HT1080 (cell line): ENCODE measurements at places on chromosomes 3 and 15. TPM values are rescaled to one million over a fixed set of nuclear protein-coding genes. Genes with fewer than 3 reads are reported as not detected.

DNA sequence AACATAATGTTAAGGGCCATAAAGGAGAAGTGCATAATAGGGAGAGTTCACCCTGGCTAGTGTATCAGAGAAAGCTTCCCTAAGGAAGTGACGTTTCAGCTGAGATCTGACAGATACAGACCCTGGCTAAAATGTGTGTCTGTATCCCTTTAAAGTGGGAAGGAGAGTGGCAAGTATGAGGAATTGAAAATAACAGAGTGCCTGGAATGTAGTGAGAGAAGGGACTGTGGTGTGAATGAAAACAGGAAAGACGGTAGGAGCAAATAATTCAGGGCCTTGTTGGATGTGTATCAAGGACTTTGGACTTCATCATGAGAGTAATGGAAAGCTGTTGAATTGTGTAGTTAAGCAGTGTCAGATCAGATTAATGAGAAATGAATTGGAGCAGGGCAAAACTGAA, 30.5 kb downstream of the NEO1 start:
- DNase-seq, result no peak

Gene SMCO1
- total RNA-seq, result 0.14 TPM in 1 of 2 replicates, not detected in the other

- peak; percentile 24 for DNase-seq
Observed at GRCh38 chr15:85793641-85794597, 806 bp downstream of the KLHL25 start.

Gene ARGFX
- total RNA-seq, result not detected in 2 replicates

GRCh38 chr3:4643904-4644547, 150.9 kb downstream of the ITPR1 start:
- no peak for DNase-seq

Gene KIF15
- total RNA-seq, result 10.6 and 15.6 TPM in 2 replicates

Gene LRRC2
- total RNA-seq, result 0.19 and 0.20 TPM in 2 replicates

- no peak for DNase-seq
Observed at GRCh38 chr3:154818676-154819255, 261.4 kb upstream of the MME start.

GRCh38 chr3:190902292-190902691, 39.8 kb upstream of the GMNC start:
- peak; percentile 80 for DNase-seq

DNA sequence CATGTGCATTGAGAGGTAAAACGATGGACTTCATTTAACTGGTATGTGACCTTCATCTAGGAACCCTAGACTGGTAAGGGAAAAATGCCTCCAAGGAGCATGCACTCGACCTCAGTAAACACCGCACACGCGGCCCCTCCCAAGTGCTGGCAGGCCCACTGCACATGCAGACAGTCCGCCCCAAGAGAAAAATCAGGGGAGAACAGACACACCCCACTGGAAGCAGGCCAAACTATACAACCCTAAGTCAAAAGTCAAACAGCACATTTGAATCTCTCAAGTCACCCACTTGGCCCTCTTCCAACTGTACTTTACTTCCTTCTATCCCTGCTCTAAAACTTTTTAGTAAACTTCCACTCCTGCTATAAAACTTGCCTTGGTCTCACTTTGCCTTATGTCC, 250.1 kb upstream of the HES1 start:
- no peak for DNase-seq

Gene COL8A1
- 5.3 and 5.6 TPM in 2 replicates for total RNA-seq

DNA sequence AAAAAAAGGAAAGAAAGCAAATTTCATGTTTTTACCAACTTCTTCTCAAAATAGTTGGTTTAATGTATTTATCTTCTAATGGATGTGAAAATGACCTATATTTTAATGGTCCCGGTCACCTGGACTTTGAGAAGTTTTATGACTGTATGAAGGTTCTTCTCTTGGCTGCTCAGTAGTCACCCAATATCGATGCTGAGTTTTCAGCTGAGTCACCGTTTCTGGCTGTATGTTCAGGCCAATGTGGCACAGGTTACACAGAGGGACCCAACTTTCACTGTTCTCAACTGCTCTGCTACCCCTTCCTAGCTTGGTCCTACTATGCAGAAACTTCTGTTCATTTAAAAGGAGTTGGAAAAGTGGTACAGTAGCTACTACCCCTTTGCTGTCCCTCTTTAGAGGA, 25.8 kb downstream of the VGLL3 start:
- no peak for DNase-seq

Gene LSG1
- 103 and 108 TPM in 2 replicates for total RNA-seq

Gene EPHA3
- total RNA-seq, result not detected in 2 replicates

GRCh38 chr3:57143886-57144459, 21.2 kb downstream of the IL17RD start:
- no peak for DNase-seq

- DNase-seq, result no peak
Observed at GRCh38 chr15:84778194-84778593, 29.8 kb downstream of the ZNF592 start.

DNA sequence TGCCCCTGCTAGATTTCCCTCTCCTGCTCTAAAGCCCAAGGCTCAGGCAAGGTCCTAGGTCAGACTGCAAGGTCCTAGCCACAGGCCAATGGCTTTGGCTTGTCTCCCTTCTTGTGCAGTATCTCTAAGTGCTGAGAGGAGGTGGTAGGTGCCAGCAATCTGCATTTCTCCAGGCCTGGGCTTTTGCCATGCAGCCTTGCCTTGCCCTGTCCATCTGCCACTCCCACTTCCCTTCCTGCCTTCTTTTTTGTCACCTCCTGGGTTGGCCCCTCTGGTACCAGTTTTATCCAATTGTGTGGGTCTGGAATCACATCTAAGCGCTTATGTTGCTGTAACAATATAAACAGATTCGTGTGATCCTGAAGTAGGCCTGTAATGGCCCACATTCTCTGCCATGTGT, 109.9 kb downstream of the MYRIP start:
- DNase-seq, result no peak

DNA sequence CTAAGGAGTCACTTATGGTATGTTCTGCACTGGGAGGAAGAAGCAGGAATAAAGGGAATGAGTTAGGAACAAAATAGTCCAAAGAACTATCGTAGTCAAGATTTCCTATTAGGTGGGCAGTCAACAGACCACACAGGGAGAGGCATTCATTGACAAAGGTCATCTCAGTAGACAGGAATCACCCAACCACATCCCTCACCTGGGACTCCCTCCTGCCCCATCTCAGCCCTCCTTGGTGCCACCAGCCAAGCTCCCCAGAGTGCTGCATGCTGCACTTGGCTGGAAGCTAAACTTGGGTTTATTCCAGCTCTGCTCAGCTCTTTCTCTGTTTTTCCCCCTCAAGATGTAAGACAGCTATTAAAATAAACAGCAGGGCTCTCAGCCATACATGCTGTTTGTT, 72.3 kb upstream of the CTNNB1 start:
- DNase-seq, result no peak

DNA sequence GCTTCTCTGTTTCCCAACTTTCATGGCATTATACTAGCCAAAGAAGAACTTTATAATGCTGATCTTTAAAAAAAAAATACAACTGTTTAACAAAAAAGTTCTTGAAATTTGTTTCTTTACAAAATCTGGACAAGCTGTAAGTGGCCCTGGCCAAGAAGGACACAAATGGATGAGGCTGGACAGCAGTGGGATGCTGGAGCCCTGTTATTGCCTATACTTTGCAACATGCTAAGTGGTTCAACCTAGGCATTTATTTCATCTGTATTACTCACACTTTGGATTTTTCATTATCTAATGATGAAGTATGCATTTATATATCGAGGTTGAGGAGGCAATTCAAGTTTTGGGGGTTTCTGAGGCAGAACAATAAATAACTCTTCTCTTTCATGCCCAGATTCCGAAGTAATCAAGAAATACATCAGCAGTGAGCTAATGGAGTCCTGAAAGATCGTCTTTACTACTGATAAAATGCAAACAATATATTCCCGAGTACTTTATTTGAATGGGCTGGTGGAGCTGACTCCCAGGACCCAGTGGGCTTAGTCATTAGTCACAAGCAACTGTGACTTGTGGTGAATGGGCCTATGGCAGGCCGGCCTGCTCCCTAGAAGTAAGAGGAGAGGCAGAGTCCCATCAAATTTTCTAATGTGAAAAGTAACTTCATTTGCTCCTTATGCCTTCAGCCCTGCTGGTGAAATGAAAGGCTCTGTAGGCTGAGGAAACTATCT, 177.3 kb upstream of the DPH6 start:
- peak; percentile 3 for DNase-seq

DNA sequence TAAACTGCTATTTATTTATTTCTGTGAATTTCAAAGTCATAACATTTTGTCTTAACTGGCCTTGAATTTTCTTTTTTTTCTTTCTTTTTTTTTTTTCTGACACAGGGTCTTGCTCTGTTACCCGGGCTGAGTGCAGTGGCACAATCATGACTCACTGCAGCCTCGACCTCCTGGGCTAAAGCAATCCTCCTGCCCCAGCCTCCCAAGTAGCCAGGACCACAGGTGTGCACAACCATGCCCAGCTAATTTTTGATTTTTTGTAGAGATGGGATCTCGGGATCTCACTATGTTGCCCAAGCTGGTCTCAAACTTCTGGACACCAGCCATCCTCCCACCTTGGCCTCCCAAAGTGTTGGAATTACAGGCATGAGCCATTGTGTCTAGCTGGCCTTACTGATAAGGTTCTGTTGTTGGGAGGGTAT, 77.4 kb upstream of the TNFSF10 start:
- no peak for DNase-seq

DNA sequence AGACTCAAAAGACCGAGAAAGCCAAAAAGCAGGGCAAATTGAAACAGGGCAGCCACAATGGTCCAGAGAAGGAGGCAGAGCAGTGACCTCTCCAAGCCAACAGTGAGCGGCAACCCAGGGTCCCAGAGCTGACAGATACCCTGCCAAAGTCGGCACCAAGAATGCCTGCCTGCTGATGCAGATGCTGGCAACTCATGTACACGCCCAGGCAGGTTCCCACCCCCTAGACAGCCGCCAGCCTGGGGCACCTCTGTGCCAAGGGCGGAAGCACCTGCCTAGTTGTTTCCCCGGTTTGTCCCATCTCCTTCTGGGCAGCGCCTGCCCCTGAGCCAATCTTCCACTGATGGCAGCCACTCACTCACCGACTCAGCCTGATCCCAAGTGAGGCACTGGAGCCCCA, 22.1 kb downstream of the KLHL25 start:
- DNase-seq, result no peak

DNA sequence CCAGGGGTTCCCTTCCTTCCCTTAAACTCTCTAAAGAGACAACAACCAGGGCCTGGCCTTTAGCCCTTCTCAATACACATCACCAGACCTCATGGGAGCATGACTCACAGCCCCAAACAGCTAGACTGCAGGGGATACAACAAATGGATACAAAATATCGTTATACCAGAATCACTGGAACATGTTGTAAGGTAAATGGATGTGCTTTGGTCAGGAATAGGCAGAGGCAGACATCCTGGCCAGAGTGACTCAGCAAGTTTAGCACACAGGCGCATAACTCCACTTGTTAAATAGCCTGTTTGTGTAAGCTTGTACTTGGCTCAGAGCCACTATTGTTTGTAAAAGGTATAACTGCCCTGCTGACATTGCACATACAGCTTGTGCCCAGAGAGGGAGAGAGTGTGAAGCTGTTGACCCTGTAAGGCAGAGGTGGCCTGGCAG, 18.3 kb downstream of the TMED3 start:
- peak; percentile 72 for DNase-seq

- peak; percentile 63 for DNase-seq
Observed at GRCh38 chr15:87619161-87619960, 637.2 kb downstream of the NTRK3 start.

- no peak for DNase-seq
Observed at GRCh38 chr3:19994796-19995195, 17.3 kb downstream of the PP2D1 start.

DNA sequence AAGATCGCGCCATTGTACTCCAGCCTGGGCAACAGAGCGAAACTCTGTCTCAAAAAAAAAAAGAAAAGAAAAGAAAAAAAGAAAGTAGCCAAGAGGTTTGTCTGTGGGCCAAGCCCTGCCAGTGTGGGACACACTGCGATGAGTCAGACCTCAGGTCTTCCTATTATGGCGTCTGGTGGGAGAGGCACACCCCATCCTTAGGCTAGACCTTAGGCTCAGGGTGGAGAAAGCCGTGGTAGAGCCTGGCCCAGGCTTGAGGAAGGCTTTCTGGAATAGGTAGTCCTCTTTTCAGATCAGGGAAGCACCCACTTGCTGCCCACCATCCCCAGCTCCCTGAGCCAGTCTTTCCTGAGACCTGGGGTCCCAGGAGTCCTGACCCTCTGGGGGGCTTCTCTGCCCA, 6.0 kb downstream of the HEMK1 start:
- peak; percentile 54 for DNase-seq

DNA sequence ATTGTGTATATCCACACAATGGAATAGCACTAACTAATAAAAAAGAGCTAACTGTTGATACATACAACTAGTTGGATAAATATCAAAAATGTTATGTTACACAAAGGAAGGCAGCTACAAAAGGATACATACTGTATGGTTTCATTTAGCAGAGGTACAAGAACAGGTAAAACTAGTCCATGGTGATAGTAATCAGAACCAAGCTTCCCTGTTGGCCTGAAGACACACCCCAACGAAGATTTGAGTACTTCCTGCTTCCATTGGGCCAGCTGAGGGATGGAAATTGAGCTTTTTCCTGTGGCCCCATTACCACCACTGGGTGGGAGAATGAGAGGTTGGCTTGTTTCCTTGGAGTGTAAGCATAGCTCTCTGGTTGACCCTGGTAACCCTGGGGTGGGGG, 117.3 kb upstream of the CADPS start:
- DNase-seq, result no peak

GRCh38 chr3:182585532-182586150, 207.7 kb upstream of the ATP11B start:
- DNase-seq, result no peak

Gene NRG4
- total RNA-seq, result not detected in 2 replicates

- DNase-seq, result no peak
Observed at GRCh38 chr15:71110405-71111180, 4.7 kb upstream of the THSD4 start.

DNA sequence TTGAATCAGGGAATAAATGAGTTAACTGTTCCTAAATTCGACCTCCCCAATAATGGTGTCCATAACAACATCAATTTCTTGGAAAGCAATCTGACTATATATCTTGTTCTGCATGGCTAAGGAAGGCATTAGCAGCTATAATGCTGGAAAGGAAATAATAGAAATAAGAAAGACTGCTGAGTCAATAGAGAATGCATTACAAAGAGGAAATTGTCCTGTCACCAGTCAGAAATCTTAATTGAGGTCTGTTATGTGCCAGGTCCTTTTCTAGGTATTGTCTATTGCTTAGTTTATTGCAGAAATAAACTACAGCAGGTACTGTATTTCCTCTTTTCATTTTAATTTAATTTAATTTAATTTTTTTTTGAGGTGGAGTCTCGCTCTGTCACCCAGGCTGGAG, 5.9 kb upstream of the PPP1R2 start:
- DNase-seq, result no peak

DNA sequence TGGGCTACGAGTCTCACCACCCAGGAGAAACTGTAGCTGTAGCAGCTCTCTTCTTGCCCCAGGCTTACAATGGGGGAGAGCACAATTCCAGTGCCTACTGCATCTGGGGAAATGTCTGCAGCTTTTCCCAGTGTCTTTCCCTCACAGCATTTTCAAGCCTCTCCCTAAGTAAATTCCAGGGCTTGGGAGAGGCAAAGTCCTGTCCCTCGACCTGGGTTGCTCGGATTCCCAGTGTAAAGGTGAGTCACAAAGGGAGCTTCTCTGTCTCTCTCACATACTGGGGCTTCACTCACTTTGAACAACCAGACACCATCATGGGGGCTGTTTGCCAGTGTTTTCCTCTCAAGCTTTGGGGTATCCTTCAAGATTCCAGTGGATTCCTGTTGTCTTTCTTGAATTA, 689.4 kb upstream of the NAALADL2 start:
- no peak for DNase-seq
